Stimulated activated CD4-positive, alpha-beta T cell treated with anti-CD3 and anti-CD28 coated beads, Interleukin-4, amount 100 ng/mL, for 4 hours (primary cell): ENCODE measurements at places on chromosomes 3 and 15.

DNA sequence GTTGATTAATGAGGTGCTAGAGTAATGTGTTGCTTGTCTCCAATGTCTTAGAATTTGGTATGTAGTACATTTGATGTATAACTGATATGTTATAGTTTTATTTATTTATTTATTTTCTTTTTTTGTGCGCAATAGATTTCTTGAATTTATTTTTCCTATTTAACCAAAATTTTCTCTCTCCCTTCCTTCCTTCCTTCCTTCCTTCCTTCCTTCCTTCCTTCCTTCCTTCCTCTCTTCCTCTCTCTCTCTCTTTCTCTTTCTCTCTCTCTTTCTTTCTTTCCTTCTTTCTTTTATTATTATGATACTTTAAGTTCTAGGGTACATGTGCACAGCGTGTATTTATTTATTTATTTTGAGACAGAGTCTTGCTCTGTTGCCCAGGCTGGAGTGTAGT, 256.2 kb upstream of the TBL1XR1 start:
- DNase-seq, result no peak

DNA sequence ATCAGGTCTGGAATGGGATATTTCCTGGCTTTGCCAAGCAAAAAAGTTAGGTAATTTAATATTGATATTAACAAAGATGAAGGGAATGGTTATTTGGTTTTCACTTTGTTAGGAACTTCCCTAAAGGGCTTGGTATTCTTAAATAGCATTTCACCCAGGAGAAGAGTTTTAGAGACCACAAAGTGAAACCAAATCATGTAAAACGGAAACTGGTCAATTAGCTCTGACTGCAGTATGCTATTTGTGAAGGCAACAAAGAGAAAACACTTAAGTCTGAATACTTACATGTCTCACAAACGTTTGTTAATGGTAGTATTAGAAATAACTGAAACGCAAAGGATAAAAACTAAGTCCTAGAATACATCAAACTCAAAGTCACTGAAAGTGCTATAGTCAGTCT, 32.4 kb upstream of the SETMAR start:
- no peak for DNase-seq

GRCh38 chr3:160852856-160853255, 96.8 kb downstream of the PPM1L start:
- DNase-seq, result no peak

DNA sequence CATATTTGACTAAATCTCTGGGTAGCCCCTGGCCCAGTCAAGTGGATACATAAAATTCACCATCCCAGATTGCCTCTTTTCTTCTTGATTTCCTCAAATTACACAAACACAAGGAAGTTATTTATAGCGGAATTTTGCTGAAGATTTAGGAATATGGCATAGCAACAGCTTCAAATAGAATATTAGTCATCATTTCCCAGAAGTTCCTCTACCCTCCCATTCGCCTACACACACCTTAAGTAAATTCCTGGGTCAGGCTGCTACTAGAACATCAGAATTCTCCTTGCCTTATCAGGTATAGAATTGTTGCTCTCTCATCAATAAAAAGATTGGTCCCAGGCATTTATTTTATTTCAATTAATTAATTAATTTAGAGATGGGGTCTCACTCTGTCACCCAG, 31.6 kb downstream of the MESD start:
- no peak for DNase-seq

DNA sequence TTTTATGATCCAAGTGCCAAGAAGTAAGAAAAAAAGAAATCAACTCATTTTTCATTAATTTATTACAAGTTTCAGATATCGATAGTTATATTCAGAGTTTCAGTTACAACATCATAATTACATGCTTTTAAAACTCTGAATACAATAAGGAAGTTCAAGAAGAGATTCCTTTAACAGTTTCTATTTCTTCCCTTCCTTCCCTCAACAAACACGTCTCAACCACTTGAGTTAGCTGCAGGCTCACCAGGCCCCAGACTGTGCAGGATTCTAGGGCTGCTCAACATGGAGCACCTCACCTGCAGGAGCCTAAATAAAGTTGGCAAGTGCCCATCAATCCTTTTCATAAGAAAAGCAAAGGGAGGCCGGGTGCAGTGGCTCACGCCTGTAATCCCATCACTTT, 79.2 kb upstream of the FNDC3B start:
- no peak for DNase-seq

GRCh38 chr15:81113861-81114291, 20.2 kb upstream of the CFAP161 start:
- DNase-seq, result no peak

DNA sequence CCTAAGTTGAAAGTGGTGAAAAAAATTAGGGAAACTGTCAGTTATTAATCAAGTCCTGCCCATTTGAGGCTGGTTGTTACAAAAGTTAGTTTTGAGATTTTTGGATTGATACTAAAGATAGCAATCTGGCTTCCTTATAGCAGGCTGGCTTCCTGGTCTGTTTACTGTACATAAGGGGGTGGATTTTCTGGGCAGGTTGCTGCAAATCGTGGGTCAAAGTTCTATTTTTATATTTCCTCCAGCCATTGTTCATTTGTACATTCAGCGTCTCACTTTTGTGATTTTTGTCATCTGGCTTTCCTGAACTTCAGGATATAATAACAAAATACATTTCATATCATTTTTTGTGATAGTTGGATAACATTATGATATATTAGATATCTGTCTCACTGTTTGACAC, 49.5 kb downstream of the CLDN1 start:
- no peak for DNase-seq

- no peak for DNase-seq
These were observed 179.9 kb downstream of the CNTN6 start for GRCh38 chr3:1272546-1273265.

DNA sequence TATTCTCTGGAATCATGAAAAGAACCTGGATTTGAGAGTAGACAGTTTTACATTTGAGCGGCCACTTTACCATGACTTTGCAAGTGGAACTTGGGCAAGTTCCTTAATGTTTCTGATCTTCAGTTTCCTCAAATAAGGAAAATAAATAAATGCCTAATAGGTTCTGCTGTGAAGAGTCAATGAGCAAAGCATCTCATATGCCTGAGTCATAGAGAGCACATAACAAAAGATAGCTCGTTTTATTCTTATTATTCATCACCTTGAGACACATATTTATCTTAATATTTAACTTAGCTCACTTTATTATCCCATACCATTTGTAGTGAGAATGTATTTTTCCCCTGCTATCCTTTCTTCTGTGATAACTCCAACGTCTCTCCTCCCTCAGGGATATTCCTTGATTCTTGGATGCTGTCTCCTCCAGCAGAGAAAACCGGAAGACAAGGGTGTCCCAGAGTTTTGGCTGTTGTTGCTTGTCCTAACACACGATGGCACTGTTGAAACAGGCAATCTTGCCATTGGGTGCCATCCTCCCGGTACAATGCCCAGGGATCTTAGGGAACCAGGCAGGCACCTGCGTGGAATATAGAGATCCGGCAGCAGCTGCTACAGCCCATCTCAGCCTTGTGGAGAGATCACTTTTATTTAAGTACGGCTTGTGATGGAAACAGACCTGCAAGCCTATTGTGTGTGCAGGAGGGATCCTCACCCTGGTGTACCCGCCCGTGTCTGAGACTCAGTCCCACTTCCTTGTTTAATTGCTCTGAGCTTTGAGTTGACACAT, 33.3 kb upstream of the VPS33B start:
- peak; percentile 11 for DNase-seq

GRCh38 chr3:88282528-88283241, 132.9 kb downstream of the C3orf38 start:
- DNase-seq, result no peak

DNA sequence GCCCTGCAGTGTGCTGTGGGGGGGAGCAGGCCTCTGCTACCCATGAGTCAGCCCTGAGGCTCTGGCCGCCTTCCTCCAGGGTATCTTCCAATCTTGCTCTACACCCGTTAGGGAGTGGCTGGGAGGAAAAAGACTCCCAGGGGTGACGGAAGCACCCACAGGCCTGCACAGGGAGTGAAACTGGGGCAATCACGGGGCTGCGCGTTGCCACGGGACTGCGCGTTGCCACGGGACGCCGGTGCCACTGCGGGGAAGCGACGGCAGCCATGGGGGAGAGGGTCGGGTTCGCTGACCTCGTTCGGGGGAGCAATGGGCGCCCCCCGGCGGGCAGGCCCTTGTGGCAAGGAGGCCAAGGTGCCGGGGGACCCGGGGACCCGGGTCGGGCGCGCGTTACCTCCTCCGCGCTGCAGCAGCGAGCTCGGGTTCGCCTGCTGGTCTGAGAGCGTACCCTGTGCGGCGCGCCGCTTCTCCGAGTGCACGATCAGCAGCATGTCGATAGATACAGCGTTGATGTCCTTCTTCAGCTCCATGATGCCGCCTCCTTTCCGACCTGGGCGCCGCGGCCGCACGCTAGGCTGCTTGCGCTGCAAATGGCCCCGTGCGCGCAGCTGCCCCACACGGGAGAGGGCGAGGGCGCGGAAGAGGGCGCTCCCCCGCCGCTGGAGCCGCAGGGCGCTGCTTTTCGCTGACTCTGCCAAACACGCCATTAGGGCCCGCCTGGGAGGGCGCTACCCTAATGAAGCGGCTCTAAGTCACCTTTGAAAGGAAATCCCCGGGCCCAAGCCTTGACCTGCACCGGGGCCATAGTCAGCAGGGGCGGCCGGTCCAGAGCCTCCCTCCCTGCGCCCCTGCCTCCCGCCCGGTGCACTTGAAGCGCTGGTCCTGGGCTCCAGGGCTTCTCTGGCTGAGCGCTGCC, at the start of gene KY:
Gene KY (minus strand): TSS at position 592 of the 916 bp plus-strand sequence. CDS start 62 bp downstream, at position 530.
- DNase-seq, result no peak

GRCh38 chr3:84820906-84821305, 137.9 kb upstream of the CADM2 start:
- no peak for DNase-seq

DNA sequence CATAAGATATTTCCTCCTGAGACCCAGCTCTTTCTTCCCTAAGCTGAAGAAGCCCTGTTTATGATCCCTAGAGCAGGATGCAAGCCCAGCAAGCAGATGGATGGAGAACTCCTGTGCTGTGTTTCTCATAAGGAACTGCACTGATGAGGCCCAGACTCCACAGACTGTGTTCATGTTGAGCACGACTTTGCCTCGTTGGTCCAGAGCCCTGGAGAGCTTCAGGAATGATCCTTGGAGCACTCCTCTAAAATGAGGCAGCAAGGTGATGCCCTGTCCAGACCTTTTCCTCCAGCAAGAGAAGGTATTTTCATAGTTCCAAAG, 83.8 kb downstream of the MYLK start:
- no peak for DNase-seq

DNA sequence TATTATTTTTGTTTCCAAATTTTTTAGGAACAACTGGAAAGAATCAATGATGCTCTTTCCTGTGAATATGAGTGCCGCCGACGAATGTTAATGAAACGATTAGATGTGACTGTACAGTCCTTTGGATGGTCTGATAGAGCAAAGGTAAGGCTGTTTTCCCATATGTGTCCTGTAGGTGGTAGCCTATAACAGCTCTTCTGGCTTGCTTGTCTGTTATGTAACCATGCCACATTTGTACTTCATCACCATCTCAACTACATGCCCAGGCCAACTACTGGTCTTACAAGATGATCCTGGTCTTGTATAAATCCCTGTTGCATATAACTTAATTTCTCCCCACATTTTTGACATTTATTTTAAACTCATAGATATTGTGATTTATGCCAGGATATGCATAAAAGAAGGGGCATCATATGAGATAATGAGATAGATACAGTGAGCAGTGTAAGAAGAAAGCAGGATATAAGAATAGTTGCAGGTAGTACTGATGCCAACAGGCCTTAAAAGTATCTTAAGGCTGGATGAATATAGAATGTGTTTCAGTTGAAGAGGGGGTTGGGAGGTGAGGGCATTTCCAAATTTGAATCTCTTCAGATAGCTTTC, 20.3 kb downstream of the FAM98B start:
- DNase-seq, result peak; percentile 22

GRCh38 chr3:43185274-43185982, 79.5 kb upstream of the POMGNT2 start:
- no peak for DNase-seq

GRCh38 chr15:86021281-86022264, 58.1 kb upstream of the AGBL1 start:
- DNase-seq, result no peak

GRCh38 chr3:121295979-121296378, 249.8 kb downstream of the POLQ start:
- no peak for DNase-seq

- no peak for DNase-seq
These were observed 67.8 kb downstream of the LSM3 start for GRCh38 chr3:14246414-14246813.

- DNase-seq, result no peak
These were observed 129.8 kb downstream of the ZNF385D start for GRCh38 chr3:21621181-21621651.

DNA sequence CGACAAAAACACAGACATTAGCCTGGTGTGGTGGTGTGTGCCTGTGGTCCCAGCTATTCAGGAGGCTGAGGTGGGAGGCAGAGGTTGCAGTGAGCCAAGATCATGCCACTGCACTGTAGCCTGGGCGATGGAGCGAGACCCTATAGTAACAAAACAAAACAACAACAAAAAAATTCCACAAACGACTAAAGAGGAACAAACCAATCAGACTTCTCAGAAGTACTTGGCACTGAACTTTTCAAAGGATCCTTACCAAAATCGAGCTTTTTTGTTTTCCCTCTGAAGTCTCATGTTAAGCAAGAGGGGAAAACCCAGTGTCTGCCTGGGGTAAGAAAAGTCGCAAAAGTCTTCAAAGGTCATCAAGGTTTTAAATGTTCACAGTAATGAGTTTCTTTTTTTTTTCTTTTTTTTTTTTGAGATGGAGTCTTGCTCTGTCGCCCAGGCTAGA, 30.1 kb upstream of the TFRC start:
- peak; percentile 17 for DNase-seq

GRCh38 chr15:75098404-75098803, 75.0 kb downstream of the PPCDC start:
- DNase-seq, result no peak

- DNase-seq, result no peak
These were observed 7.9 kb upstream of the ISG20 start for GRCh38 chr15:88630798-88631463.

DNA sequence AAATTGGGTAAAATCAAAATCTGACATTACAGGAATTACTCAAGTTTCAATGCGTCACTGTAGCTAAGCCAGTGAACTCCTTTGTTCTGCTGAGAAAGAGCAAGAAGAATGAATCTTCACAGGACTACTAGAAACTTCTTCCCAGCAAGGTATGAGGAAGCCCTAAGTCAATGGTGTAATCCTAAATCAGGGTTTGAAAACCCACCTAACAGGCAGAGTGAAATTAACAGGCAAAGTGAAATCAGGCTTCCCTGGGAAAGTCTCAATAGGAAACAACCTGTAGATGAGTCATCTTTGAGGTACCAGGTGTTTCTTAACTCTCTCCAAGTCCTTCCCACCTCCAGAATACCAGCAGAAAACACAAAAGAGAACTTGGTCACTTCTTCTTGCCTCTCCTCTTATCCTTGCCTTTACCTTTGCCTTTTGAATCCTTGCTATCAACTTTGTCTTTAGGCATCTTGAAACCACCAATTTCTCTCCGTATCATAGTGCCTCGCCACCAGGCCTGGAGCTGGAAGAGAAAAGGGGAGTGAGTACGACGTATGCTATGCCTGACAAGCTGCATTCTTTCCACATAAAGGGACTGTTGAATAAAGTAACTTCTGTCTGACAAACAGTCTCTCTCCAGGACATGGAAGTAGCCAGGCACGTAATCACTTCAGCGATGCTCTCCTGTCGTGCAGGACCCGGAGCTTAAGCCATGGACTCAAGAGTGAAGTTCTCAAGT, 60.6 kb upstream of the RPL35A start:
- no peak for DNase-seq
